Activated CD4-positive, alpha-beta T cell treated with anti-CD3 and anti-CD28 coated beads, Interleukin-2, amount 50 U/mL, for 24 hours (primary cell): ENCODE measurements at places on chromosomes 11 and 22.

- DNase-seq, result no peak
These were observed 44.0 kb upstream of the TUB start for GRCh38 chr11:8036986-8037385.

DNA sequence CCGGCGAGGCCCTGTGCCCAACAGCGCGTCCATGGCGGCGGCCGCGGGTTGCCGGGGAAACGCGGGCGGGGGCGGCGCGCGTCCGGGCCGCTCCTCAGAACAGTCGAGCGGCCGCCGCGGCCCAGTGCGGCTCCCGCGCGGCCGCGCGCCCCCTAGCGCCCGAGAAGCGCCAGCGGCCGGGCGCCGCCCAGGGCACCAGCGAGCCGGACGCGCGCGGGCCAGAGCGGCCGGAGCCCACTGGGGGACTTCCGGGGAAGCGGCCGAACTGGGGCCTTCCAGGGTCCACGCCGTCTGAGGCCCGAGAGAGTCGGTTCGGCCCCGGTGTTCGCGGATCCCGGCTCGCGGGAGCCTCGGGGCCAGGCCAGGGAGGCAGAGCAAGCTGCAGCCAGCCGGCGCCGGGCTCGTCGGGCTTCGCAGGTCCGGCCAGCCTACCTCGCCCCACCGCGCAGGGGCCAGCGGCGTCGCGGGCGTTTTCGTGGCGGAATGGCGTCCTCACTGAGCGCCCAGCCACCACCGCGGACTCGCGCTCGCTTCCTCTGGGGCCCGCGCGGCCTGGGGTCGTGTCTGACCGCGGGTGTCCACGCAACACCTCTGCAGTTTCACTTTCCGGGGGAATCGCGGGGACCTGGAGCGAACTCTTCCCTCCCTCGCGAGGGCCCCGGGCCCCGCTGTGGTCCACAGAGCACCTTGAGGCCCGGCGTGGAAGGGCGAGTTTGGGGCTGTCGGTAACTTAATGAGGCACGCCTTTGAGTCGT lies at the start of gene DENND6B:
TSS of gene DENND6B (minus strand) at position 57 of the 755 bp plus-strand sequence. CDS start at position 33, 24 bp downstream.
- peak; percentile 27 for DNase-seq

DNA sequence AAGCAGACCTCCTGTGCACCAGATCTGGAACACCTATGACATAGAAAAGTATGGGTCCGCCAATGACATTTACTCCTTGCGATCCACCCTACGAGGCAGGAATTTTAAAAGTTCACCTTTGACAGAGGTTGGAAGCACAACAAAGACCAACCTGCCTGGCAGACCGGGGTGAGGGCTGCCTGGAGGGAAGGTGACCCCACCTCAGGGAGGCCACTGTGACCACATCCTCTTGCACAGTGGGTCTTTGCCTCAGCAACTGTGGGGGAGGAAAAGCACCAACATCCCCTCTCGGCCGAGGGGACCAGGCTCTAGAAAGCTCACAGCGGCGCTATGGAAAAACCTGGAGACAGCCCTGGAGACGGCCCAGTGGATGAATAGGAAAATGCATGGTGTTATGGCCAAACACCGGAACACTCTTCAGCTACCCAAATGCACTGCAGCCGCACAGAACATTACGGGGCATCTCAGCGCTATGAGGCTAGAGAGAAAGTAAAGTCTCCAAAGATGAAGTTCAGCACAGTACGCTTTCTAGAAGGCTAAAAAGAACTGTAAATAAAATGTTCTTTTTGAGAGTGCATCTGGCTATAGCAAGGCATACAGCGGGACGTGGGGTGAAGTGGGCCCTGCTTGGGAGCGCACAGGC lies 1.8 kb upstream of the SHISAL1 start:
- DNase-seq, result no peak

DNA sequence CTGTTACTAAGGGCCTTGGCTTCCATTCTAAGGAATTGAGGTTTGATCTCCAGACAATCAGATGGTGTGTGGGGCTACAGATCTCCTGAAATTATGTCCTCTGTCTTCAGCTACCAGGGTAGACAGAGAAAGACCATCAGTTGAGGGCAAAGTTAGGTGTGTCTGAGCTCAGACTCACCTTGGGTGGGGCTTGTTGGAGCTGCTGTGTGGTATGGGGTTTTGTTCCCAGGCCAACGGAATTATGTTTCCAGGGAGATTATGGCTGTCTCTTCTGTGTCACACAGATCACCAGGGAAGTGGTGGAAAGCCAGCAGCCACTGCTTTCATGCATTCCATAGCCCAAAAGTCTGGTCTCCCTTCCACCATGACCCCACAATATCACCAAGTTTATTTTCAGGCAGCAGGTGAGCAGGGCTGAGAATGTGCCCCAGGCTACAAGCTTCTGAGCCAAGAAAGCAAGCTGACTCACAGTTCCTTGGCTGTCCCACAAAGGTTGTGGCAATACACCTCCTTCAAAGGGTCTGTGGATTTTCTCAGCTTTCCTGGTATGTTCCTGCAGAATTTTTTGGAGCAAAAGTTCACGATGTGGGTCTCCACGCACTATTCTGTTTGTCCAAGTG lies 714.9 kb downstream of the LUZP2 start:
- no peak for DNase-seq

DNA sequence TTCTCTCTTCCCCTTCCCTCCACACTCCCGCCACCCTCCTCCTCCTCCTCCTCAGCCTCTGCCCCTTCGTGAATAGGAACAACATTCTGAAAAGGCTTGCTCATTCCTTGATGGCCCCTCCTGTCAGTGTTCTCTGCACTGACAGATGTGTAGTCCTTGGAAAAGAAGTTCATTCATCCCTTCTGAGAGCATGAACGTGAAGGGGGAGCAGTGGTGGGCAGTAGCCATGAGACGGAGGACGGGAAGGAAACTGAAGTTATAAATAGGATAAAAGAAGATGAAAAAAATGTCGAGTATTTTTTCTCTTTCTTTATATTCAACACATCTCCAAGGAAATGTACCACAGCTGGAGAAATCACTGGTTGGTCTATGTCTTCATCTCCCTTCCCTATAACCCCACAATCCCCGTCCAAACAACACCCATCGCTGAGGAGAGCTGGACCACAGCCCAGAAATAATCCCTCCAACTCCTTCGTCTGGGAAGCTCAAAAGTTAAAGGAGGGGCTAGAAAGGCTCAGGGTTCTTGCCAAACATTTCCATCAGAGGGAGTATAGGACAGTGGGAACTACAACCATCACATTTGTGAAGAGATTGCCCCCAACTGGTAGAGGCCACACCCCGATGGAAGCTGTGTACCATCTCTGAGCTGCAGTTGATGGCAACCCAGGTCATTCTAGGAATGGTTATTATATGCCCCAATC lies 33.5 kb downstream of the ETS1 start:
- DNase-seq, result no peak

DNA sequence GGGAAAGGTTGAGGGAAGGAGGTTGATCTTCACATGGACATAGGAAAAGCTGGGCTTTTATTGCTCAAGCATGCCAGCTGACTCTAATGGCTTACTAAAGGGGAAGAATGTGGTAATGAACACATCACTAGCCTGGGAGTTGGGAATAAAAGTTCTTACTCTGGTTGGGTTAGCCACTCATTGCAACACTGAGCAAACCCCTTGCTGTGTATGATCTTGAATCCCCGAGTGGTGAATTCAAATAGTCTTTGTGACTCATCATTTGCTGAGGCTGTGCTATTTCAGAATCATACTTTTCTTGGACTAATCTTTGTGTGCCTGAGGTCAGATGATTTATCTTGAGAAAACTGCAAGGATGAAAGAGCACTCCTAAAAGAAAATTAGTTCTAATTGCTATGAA lies 304.1 kb upstream of the ANO5 start:
- DNase-seq, result no peak

GRCh38 chr11:116217006-116217405 lies 555.8 kb downstream of the BUD13 start:
- DNase-seq, result peak; percentile 4

GRCh38 chr22:35131525-35132000 lies 65.6 kb downstream of the ISX start:
- DNase-seq, result no peak

DNA sequence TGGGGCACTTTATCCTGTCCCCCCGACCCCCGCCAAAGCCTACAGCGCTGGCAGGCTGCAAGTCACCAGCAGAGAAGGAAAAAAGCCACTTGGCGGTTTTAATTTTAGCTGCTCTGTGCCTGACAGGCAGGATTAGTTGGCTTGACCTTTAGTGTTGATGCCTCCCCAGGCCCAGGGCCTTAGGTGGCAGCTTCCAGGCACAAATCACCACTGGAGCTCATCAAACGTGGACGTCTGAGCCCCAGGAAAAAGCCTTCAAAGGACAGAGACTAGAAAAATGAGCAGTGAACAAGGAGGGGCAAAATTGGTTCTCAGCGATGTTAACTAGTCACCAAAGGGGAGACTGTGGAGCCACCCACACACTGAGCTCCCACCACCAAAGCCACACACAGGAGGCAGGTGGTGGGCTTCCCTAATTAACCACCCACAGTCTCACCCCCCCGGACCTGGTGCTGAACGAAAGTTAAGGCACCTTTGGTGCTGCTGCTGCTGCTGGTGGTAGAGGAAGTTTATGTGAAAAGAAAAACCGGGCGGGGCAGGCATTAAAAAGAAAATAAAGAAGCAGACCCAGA lies 4.4 kb upstream of the PYGM start:
- no peak for DNase-seq

GRCh38 chr11:5288906-5289550 lies 12.7 kb downstream of the OR51B4 start:
- no peak for DNase-seq

- no peak for DNase-seq
These were observed 18.3 kb upstream of the PEX26 start for GRCh38 chr22:18059473-18059872.

DNA sequence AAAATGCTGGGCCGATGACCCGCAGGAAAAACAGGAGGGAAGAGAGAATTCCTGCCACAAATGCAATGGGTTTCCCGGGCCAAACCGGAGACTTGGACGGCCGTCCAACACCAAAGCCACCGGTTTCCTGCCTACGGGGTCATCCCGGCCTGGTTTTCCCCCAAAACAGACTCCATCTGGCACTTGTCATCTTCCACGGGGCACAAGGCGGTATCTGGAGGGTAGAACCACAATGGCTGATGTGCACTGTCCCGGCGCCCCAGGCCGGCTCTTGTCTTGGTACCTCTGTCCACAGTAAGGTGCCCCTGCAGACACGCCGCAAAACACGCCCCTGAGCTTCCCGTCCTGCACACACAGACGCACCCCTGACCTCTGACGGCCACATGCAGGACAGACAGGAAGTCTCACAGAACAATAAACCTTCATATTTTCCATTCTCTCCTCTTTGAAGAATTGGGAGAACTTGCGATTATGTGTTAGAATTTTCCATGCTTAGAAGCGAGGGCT lies 20.1 kb downstream of the CELSR1 start:
- no peak for DNase-seq

GRCh38 chr11:46383974-46384701 lies 2.7 kb downstream of the MDK start:
- DNase-seq, result no peak

DNA sequence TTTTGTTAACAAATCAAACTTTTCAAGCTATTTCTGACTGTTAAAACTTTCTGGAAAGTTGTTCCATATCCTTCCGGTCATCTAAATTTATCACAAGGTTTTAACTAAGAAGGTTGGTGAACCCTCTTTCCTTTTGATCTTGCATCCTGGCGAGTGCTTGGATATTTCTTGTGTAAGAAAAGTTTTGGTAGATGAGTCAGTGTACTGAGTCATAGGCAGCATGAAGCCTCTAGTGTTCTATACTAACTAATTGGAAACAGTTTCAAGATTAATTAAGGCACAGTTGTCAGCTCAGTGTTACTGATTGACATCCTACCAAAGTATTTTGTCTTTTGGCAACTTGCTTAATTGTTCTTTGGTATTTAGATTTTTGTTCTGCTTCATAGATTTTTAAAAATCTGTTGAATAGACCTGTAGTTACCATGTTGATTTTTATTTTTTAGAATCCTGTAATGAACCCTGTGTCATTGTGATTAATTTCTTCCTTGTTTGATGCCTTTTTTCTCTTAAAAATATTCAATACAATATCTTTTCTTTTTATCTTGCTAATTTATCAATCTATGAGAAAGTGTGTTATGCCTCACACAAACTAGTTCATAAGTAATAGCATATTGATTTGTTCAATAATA lies 38.0 kb downstream of the METTL15 start:
- DNase-seq, result no peak

DNA sequence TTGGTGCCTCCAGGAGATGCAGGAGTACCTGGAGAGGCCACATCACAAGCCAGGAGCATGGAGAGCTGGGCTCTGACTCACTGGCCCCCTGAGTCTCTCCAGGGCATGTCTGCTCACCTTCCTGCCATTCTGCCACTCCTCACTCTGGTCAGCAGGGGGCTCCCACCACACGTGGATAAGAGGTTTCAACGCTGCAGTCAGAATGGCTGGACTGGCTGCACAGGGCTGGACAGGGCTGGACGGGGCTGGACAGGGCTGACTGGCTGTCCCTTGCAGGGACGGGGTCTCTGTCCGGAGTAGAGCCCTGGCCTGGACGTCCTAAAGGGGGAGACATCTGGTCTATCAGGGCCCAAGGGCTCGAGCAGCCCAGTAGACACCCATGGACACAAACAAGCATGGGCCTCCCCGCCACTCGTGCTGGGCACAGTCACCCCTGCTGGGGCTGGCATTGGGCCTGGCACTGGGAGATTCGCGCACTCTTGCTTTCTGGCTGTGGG lies 34.6 kb downstream of the CYTH4 start:
- peak; percentile 67 for DNase-seq
